ENCODE measurements at places on chromosomes 7 and 10.

- DNase-seq: no peak
Observed at GRCh38 chr7:4661871-4662270, 20.2 kb upstream of the FOXK1 start.

- DNase-seq: no peak
Observed at GRCh38 chr7:80183900-80184685, 49.5 kb downstream of the GNAI1 start.

GRCh38 chr7:7251742-7252141 lies 69.4 kb downstream of the C1GALT1 start:
- no peak for DNase-seq

- no peak for DNase-seq
Observed at GRCh38 chr10:67242528-67242927, 316.7 kb downstream of the LRRTM3 start.

GRCh38 chr7:132465516-132465915 lies 110.8 kb downstream of the PLXNA4 start:
- no peak for DNase-seq

DNA sequence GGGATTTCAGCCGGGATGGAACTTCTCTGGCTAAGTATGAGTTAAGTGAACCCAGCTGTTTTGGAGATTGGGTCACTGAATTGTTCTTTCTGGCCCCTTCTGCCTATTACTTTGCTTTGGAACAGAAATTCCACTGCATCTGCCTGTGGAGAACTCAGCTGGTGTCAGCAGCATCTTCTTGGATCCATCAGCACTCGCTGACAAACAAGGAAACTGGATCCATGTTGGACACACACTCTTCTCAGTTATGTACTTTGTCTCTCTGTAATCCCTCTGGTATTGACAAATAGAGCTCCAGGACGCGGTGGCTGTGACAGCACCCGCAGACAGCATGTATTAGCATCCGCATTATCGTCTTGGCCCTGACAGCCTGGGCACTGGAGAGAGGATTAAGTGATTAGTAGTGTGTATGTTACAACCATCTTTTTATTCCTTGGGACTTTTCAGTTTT lies 73.0 kb upstream of the BMPER start:
- no peak for DNase-seq

DNA sequence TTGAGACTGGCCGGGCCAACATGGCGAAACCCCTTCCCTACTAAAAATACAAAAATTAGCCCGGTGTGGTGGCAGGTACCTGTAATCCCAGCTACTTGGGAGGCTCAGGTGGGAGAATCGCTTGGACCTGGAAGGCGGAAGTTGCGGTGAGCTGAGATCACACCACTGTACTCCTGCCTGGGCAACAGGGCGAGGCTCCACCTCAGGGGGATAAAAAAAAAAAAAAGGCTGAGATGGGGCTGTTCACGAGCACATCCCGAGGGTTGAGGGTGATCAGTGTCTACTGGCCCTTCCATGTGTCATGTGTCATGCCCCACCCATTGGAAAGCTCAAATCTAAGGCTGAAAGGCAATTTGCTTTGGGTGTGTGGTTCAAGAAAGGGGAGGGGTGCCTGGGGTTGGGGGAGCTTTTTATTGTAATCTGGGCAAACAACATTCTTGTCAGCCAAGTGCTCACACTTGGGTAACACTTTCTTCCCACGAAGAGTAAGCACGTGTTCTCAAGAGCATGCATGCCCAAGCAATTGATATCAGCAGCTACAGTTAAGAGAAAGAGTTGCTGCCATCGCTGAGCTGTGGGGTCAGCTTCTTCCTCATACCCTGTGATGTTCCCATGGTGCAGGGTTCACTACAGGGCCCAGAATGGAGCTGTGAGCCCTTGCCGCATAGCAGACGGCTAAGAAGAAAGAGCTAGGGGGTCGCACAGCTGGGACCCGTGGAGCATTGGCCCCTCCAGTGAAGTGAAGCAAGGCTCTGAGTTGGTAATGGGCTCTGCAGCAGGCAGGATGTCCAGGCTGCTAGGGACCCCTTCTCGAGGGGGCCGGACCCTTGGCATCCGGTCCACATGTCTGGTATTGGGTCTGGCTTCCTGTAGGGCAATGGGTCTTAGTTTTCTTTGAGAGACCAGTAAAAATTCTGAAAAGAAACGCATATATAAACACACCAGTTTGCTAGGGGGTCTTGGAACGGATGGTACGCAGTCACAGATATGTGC lies 9.9 kb upstream of the ACSL5 start:
- no peak for DNase-seq

GRCh38 chr10:32340596-32341180 lies 6.3 kb downstream of the EPC1 start:
- DNase-seq: no peak
